ENCODE measurements at places on chromosomes 6 and 20.

- peak; percentile 27 for DNase-seq
These were observed 6.2 kb downstream of the ELMO2 start for GRCh38 chr20:46400253-46400652.

- DNase-seq, result no peak
These were observed 143.7 kb downstream of the KLHL32 start for GRCh38 chr6:97068211-97068610.

DNA sequence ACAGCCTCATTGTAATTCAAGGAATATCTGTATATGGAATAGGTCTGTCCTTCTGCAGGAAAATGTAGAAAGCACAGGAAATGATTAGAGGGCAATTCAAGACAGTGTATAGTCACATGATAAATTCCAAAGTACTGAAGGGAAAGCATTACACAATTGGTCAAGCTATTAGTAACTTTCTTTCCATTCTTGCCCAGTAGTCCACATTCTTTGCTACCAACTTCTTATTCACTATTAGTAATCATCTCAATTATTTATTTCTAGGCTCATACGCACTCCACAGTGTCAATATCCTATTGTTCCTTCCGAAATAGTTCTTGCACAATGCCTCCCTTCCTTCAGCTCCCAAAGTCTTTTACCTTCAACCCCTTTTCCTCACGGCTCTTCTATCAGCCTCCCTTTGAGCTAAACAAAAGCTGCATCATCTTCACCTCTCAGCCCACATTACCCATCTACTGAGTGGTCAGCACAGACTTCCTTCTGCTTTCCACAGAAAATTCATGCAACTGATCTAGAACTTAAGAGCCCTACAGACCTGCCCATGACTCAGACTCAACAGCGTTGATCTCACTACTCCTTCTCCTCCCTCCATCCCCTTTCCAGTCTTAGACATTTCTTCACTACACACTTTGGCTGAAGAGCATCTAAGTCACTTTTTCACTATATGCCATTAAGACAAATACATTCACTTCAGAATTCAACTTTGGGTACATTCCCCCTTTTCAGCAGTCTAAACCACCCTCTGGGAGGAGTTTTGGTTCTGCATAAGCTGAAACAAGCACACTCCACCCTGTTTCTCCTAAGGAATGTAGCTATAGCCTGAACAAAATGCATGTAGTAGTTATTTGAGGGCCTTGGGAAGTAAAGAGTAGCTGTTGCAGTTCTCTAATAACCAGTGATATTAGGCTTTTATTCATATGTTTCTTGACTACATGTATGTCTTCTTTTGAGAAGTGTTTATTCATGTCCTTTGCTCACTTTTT lies 157.9 kb downstream of the KIF16B start:
- DNase-seq, result no peak

- DNase-seq, result no peak
These were observed 44.5 kb downstream of the PXDC1 start for GRCh38 chr6:3707024-3707423.

DNA sequence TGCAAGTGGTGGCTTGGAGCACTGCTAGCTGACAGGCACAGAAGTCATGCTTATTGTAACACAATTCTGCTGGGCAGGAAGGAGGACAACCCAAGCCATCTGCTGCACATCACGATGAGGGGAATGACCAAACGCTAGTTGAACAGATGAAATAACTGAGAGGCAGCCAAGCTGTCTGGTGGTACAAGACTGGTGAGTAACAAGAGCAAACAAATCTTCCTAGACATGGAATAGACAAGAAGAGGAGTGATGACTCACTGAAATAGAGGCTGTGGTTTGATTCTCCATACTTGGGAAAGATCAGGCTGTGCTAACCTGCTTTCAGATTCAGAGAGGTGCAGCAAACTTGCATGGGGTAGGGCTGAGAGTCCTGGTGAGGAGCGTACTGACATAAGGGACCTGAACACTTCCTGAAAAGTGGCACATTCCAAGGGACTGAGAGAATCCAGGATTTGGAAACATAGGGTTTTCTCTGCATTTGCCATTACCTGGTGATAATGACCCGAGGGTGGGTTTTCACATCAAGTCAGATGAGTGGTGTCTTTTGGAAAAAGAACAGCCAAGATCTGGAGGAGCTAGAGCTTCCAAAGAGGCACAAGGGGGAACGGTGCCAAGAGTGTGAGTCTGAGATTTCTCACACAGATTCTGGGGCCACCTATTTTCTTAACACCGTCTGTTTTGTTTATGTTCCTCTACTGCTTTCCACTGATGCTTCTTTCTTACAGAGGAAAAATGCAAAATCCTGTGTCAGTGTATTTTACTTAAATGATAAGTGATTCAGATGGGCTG lies 60.0 kb downstream of the PRL start:
- DNase-seq, result no peak

- no peak for DNase-seq
These were observed 790.1 kb upstream of the SLC35B3 start for GRCh38 chr6:9225441-9225871.

GRCh38 chr6:20173833-20174792 lies 38.2 kb downstream of the MBOAT1 start:
- no peak for DNase-seq

GRCh38 chr6:137264311-137265075 lies 45.3 kb upstream of the IFNGR1 start:
- DNase-seq, result peak; percentile 22

DNA sequence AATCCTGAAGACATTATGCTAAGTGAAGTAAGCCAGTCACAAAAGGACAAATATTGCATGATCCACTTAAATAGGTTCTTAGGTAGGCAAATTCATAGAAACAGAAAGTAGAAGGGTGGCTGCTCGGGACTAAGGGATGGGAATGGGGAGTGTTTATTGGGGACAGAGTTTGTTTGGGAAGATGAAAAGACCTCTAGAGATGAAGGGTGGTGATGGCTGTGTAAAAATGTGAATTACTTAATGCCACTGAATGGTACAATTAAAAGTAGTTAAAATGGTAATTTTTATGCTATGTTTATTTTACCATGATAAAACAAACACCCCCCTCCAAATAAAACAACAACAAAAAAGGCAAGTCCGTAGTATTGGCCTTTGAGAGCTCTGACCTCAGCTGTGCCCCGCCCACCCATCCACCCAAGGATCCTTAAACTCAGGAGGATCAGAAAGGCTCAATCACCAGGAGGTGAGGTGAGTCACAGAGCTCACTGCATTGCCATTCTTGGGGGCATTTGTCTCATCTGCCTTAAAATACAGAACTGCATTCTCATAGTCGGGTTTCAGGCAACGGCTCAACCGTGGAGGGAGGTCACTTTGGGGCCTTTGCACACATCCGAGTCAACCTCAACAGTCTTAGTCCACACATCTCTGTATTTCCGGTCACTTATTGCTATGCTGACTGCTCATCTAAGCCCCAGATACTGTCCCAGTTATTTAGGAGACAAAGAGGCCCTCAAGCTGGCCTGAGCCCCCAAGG lies 96.7 kb downstream of the SLC22A23 start:
- no peak for DNase-seq

DNA sequence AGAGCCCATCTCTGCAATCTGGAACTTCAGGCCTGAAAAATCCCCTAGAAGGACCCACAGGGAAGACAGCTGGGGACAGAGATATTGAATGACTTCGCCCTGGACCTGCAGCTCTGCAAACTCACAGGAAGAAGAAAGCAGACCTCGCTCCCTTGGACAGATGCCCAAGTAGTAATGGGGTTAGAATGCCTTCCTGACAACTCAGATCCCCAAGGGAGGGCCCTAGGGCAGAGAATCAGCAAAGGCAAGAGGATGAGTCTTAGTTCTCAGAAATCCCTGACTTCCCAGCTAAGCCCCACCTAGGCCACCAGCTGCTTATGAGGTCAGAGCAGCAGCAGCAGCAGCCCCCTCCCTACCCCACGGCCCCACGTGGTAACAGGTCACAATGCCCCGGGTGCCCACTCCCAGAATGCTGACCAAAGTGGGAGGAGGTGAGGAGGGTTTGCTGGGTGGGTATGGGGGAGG lies at the start of gene C20orf141:
C20orf141 (plus strand) TSS at position 401 of the 465 bp plus-strand sequence. CDS start 198 bp downstream, outside the sequence.
- DNase-seq, result peak; percentile 63

GRCh38 chr6:117534974-117535373 lies 52.5 kb downstream of the DCBLD1 start:
- no peak for DNase-seq

DNA sequence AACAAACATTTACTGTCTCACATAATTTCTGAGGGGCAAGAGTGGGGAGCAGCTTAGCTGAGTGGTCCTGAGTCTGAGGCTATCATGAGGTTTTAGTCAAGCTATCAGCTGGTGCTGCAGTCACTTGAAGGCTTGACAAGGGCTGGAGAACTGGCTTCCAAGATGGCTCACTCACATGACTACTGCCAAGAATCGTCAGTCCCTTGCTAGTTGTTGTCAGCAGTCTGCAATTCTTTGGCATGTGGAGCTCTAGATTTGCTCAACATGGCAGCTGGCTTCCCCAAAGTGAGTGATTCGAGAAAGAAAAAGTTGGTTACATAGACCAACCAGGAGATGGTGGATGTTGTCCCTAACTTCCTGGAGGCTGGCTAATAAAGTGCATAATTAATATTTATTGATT lies 2.8 kb upstream of the LRRC1 start:
- DNase-seq, result no peak

- DNase-seq, result no peak
These were observed 32.3 kb upstream of the ALDH8A1 start for GRCh38 chr6:134982161-134982560.
